ENCODE measurements at places on chromosomes 7 and 10.

GRCh38 chr7:27992097-27992496 is 188.5 kb downstream of the JAZF1 start:
- DNase-seq, result no peak

DNA sequence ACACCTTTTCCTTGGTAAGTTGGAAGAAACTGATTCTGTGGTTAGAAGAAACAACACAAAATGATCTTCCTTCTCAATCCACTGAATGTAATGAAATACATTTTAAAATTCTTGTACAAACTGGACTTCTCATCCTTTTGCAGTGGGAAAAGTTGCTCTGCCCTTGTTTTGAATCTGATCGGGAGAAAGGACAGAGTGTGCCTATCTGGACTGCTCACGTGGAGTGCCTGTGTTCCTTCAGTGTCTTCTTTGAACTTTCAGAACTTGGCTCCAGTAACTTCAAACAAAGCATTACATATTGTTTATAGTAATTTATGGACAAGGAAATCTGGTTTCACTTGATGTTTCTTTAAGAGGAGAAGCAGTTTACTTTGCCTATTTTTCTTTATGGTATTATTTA is 17.1 kb downstream of the SLC26A3 start:
- no peak for DNase-seq

DNA sequence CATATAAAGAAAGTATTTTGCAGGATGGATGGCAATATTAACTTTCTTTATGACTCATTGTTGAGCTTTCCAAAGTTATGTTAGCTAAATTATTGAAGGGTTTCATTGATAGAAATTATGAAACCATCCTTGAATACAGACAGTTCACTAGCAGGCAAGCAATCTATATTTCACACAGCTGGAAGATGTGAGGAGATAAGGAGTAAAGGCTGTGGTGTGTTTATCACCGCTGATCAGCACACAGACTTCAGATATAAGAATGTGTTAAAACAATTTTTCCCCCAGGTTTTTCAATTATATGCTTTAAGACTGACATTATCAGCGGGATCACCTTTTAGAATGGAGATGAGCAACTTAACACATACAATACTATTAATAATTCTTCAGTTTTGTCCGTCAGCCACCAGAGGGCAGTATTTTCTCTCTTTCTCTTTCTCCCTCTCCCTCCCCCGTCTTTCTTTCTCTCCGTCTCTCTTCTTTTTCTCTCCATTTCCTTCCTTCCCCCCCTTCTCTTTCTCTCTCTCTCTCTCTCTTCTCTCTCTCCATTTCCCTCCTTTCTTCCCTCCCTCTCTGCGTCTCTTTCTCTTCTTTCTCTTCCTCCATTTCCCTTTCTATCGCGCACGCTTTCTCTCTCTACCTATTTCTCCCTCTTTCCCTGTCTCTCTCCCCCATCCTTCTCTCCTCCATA is 62.9 kb upstream of the FAM171A1 start:
- no peak for DNase-seq

GRCh38 chr7:50914460-50914859 is 131.8 kb upstream of the GRB10 start:
- DNase-seq, result no peak

- no peak for DNase-seq
Measured at GRCh38 chr7:21868576-21868850, 77.2 kb downstream of the CDCA7L start.

- no peak for DNase-seq
Measured at GRCh38 chr7:76425156-76425555, 406 bp downstream of the ZP3 start.

DNA sequence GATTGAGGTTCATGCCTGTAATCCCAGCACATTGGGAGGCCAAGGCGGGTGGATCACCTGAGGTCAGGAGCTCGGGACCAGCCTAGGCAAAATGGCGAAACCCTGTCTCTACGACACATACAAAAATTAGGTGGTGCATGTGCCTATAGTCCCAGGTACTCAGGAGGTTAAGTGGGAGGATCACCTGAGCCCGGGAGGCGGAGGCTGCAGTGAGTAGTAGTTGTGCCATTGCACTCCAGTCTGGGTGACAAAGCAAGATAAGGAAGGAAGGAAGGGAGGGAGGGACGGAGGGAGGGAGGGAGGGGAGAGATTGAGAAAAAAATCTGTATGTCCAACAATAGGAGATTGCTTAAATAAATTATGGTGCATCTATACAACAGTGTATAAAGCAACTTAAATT is 13.2 kb downstream of the TLL2 start:
- no peak for DNase-seq

GRCh38 chr10:37952926-37953325 is 23.5 kb downstream of the ZNF25 start:
- DNase-seq, result no peak

DNA sequence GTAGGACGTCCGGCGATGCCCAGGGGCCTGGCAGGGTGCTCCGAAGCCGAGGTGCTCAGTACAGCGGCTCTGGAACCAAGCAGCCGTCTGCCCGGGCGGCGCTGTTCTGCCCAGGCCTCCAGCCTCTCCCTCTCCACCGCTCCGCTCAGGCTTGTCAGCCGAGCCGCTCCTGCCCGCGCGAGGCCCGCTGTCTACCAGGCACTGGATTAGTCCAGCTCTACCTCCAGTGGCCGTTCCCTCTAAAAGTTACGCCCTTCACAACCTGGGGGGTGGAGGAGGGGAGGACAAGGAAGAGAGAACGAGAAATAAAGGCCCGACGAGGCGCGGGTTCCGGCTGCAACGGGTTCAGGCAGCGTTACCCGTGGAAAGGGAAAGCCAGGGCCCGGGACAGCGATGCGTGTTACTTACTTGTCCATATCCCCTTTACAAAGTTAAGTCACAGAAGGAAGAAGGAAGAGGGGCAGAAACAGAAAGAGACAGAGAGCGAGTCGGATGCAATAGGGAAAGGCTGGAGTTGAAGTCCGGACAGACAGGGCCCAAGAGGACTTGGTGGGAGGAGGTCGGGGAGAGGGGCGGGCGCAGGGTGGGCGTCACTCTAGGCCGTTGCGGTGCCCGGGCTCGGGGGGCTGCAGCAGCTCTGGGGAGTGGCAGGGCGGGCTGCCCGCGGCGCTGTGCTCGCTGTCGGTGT is 2.8 kb downstream of the SP8 start:
- DNase-seq, result no peak

DNA sequence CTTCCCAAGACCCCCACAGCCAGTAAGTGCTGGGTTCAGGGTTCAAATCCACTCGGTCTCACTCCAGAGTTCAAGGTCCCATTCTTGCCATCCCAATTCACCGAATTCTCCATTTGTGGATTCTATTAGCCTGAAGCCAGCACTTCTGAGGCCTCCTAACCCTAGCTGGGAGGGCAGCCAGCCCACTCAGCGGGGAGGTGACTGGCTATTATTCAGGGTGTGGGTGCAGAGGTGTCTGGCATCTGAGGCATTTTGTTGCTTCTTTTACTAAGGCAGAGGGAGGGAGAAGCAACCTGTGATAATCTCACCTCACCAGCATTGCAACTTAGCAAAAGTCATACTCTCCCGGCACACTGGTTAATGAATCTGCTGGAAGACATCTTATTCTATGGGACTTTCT is 8.7 kb upstream of the PTPRN2 start:
- no peak for DNase-seq

DNA sequence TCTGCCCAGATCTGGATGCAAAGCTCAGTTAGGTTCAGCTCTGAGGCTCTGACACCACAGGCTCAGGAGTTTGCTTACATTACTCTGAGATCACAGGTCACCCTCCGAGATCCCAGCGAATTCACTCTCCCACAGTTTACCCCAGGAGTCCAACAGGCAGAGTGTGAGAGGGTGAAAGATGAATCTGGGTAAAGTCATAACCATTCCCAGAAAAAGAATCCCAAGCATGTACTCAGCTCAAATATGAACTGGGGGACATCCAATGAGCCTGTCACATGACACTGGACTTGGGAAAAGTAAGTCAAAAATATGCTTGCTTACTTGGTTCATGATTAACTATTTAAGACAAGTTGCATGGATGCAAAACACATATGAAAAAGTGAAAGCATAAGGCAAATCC is 110.3 kb upstream of the ARID5B start:
- DNase-seq, result no peak

- DNase-seq, result no peak
Measured at GRCh38 chr10:13820119-13820963, 233.6 kb downstream of the PRPF18 start.

GRCh38 chr10:15419279-15419874 is 48.3 kb upstream of the FAM171A1 start:
- no peak for DNase-seq

- no peak for DNase-seq
Measured at GRCh38 chr10:77601488-77601887, 36.1 kb downstream of the KCNMA1 start.

- no peak for DNase-seq
Measured at GRCh38 chr7:80307227-80307856, 172.7 kb downstream of the GNAI1 start.

GRCh38 chr7:45071528-45071927 is 17.2 kb downstream of the NACAD start:
- no peak for DNase-seq

DNA sequence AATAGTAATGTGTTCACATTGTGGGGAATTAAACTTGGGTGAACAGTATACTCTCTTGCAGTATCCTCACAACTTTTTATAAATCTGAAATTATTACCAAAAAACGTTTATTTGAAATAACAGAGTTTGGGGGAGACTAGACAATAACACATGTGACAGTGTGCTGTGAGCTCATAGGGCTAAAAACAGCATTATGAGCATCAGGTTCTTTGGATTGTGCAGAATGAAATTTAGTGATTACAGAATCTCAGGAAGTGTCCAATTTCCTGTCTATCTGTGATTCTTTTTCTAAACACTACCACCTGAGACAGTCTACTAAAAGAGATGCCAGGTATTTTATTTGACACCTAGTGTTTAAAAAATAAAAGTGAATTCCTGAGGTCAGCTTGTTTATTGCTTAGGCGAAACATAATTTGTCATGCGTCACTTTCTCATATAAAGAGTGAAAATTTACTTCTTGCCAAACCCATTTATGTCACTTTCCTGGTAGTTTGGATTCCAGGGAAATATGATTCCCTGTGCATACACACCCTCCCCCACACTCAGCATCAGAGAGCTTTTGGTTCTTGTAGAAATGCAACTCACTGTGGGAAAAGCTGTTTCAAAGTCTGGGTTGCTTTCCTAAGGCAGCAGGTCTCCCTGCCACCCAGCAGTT is 71.2 kb downstream of the AOAH start:
- DNase-seq, result no peak

DNA sequence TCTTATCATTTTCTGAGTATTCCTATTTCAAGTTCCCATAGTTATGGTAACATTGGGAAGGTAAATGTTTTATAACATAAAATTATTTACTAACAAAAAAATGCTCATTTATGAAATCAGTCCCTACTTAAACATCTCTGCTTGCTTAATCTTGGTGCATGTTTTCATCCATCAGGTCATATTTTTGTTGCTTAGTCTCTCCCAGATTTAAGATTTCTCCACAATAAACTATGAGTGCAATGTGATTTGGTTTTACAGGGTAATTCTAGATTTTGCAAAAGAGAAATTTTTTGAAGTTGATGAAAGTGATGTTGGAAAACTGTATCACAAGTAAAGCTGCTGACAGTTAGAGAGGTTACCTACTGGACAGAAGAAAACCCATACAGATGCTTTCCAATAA is 28.6 kb downstream of the PIK3AP1 start:
- DNase-seq, result no peak

- DNase-seq, result no peak
Measured at GRCh38 chr10:7611909-7612308, 54.9 kb downstream of the ITIH5 start.

DNA sequence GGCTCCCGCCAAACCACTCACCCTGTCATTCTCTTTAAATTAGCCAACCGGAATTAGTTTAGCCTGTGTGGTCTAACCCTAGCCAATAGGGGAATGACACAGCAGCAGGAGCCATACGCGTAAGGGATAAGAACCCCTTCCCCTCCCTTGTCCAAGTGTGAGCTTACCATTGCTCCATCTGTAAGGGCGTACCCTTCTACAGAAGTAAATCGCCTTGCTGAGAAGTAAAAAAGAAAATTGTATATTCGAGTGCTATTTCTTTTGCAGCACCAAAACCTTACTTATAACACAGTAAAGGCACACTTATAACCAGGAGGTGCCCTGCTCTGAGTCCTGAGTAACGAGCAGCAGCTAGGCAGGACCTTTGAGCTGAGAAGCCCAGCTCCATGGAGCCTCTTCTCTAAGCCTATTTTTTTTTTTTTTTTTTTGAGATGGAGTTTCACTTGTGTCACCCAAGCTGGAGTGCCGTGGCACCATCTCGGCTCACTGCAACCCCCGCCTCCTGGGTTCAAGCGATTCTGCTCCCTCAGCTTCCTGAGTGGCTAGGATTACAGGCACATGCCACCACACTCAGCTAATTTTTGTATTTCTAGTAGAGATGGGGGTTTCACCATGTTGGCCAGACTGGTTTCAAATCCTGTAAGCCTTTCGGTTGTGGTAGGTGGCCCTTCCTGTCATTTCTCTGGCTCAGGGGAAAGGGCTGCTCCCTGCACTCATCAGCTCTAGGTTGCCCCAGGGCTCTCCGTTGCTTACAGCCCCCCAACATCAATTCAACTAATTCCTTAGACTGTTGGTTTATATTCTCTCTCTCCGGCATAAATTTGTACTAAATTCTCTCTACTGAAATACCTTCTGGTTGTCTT is 73.3 kb downstream of the NSUN6 start:
- no peak for DNase-seq

DNA sequence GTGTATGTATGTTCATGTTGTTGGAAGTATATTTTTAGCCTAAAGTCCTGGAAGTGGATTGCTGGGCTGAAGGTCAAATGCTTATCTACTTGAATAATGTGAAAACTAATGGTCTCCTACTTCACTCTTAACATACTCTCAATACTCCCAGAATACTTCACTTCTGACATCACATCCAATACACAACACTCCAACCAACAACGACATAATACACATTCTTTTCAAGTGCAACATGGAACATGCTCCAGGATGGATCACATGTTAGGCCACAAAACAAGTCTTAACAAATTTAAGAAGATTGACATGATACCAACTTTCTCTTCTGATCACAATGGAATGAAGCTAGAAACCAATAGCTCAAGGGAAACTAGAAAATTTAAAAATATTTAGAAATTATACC is 126.9 kb upstream of the ADCY1 start:
- DNase-seq, result no peak

DNA sequence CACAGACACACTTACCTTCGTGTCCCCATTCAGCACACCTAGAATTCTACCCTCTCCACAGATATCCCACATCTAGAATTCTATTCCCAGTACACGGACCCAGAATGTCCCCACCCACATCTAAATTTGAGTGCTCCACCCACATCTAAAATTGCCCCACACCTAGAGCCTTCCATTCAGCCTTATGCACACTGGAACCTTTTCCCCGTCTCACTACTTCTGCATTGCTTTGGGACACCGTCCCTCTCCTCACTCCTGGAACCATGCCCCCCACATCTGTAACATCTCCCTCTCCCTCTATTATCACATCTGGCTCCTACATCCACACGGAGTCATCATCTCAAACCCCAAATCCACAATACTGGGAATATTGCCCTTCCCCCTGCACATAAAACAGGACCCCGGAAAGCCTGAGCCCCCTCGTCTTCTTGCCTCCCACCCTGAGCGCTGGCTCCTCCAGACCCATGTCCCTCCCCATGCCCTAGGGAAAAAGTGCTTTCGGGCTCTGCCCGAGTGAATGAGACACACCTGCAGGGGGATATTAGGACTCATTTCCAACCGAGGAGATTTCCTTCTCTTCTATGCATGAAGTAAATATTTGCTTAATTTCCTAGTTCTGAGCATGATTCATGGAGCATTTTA is 125.8 kb upstream of the UNC5B start:
- DNase-seq, result no peak
